ENCODE measurements at places on chromosomes 16 and 17.

GRCh38 chr16:50838885-50839284 lies 97.0 kb downstream of the CYLD start:
- DNase-seq = no peak

- DNase-seq = no peak
Measured at GRCh38 chr16:68086336-68086841, 1.2 kb downstream of the NFATC3 start.

DNA sequence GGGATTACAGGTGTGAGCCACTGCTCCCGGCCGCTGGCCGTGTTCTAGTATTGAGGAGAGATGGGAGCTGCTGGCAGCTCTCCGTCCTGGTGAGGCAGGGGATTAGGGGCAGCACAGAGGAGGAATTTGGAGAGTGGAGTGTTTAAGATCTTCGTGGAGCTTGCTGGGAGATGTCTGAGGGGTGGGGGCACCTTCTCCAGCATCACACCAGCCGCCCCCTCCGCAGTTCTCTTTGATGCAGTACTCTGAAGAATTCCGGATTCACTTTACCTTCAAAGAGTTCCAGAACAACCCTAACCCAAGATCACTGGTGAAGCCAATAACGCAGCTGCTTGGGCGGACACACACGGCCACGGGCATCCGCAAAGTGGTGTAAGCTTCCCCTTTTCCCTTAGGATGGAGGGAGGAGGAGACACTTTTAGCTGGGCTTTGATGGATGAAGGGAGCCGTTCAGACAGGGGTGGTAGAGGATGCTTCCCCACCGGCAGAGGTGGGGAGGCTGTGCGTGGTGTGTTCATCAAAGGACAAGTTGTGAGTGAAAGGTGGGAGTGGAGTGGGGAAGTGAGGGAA lies 11.9 kb downstream of the ITGAM start:
- no peak for DNase-seq

DNA sequence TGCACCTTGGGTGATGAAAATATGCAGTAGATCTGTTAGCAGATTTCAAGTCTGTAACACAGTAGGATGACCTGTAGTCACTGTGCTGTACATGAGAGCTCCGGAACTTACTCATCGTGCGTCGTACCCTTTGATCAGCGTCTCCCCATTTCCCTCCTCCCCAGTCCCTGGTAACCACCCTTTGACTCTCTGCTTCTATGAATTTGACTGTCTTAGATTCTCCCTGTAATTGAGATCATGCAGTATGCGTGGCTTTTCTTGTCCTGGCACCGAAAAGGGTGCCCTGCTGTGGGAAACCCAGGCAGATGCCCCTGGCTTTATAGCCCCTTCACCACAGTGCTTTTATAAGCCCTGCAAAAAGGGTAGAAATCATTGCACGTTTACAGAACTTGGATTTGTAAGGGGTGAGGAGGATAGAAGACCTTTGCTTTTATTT lies 20.5 kb downstream of the CLEC16A start:
- peak; percentile 33 for DNase-seq

DNA sequence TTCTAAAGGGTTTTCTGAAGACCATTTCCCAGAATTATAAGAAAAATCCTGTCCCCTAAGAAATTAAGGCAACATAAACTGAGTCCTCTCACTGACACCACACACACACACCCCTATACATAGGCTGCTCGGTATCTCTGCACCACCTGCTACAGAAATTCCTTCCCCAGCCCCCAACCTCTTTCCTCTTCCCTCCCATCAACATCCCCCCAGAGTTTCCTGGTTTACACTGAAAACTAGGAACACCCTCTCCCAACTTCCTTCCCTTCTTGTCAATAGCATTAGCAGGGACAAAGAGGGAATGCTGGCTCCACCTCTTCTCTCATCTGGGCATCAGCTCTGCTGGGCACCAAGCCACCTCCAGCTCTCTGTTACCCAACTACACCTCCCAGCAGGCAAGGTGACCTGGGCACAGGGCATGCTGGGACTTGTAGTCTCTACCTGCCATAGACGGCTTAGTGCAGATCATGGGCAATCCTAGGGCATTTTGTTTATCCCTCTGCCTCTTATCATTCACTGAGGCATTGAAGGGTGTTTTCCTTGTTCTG lies 15.7 kb downstream of the CAVIN1 start:
- DNase-seq = peak; percentile 37

DNA sequence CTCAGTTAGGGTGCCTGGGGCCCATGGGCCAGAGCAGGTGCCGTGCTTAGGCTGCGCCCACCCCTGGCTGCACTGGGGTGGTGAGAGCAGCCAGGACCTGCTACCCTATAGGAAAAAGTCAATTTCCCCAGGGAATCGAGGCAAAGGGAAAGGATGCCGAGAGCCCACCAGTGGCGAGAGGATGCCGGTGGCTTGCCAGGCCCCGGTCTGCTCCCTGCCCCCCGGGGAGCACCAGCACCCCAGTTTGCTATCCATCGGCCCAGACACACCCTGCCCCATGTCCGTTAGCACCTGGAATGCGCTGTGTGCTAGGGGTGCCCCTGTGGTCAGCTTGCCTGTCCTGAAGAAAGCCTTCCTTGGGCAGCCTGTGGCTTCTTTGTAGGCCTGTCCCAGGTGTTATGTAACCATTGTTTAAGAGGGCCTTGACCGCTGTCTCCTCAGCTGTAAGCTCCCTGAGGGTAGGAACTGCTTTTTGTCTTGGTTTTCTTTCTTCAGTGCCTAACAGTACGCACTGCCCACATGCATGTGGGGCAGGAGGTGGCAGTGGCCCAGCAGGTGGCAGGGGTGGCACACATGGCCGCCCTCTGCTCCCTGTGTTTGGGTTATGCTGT lies 40.8 kb downstream of the NT5M start:
- no peak for DNase-seq
